ENCODE measurements at places on chromosomes 3 and 15.

- DNase-seq = no peak
These were observed 128.1 kb upstream of the ARL6 start for GRCh38 chr3:97636465-97636864.

- no peak for DNase-seq
These were observed 38.2 kb downstream of the FILIP1L start for GRCh38 chr3:100075851-100076730.

DNA sequence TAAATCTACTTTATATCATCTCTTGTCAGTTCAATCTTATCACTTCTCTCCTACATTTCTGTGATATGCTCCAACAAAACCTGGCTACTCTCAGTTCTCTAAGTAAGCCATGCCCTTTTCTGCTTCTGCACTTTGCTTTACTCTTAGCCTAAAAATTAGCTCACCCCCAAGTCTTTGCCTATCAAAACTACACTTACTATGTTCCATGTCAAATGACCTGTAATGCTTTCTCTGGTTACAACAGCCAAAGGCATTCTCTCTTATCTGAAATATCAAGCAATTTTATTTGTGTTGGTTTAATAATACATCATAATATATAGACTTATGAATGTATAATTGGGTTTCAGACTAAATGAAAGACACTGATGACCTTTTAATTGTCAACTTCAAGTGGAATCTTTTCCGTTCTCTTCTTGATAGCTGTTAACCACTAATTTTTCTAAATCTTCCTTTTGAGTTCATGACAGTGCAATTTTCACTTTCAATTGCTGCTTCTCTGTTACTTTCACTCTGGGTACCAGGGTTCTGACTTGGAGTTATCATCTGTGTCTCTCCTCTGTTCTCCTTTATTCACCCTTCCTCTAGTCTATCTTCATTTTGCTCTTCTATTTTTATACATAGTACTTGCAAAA lies 619.0 kb upstream of the GOLIM4 start:
- DNase-seq = no peak

- no peak for DNase-seq
These were observed 12.1 kb upstream of the DCLK3 start for GRCh38 chr3:36776436-36776835.

DNA sequence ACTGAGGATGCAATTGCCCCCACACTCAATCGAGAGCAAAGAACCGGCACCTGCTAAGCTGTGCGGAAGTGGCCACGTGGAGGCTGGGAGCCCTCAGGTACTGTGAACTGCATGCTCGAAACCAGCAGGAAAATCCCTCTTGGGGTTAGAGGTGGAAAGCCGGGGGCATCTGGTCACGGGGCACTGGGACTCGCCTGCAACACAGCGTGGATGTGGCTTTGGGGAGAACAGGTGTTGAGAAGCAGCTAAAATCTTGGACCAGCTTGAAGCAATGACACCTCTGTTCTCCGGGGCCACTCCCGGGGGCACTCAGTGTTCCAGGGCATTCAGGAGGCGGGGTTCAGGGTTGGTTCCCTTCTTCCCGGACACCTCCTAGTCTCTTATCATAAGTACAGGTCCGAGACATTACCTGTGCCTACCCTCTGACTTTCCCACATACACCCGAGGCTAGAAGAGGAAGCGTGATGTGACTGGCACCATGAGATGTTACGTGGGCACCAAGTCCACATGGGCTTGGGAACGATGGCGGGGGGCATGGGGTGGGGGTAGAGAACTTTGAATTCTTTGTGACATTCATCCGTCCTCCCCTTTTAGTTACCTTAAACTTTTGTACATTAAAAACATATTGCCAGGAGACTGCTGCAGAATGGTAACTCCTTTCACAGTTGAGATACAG lies 172.0 kb downstream of the ADAMTS17 start:
- no peak for DNase-seq

DNA sequence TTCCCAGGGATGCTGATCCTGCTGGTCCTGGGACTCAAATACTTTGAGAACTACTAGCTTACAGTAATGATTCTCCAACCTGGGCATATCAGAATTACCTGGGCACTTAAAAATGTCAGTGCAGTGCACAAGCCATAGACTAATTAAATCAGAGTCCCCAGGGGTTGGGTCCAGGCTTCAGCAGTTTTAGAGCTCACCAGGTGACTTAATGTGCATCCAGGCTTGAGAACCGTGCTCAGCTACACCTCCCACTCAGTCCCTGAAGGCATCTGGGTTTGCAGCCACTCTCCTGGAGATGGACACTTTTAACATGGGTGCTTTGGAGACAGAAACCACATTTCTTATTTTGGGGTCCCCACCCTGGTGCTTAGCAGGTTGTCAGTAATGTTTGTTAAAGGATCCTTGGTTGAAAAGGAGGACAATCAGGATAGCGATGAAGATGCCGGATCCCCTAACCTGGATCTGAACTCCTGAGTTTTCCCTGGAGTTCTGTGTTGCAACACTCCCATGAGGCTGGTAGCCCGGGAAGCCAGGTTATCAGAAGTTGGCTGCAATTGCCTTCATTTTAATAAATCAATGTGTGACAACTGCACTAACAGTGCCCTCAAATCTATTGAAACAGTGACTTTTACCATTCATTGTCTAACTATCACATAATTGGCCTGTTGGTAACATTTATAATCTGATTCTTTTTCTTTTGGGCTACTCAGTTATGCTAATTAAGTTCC lies 48.1 kb downstream of the BFSP2 start:
- no peak for DNase-seq

DNA sequence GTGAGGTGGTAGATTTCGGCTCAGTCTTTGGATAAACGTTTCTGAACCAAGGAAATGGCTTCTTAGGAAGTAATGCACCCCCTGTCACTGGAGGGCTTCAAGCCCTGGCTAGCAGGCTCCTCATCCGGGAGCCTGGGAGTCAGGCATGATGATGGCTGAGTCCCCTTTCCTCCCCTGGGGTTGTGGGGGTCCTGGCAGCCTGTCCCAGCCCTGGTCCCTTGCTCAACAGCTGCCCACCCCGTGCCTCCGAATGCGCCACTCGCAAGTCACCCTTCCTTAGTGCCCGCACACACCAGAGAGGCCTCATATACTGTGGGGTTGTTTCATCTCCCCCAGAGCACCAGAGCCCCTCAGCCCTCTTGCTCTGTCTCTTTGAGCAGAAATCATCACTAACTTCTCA lies 48.2 kb downstream of the BDH1 start:
- no peak for DNase-seq

DNA sequence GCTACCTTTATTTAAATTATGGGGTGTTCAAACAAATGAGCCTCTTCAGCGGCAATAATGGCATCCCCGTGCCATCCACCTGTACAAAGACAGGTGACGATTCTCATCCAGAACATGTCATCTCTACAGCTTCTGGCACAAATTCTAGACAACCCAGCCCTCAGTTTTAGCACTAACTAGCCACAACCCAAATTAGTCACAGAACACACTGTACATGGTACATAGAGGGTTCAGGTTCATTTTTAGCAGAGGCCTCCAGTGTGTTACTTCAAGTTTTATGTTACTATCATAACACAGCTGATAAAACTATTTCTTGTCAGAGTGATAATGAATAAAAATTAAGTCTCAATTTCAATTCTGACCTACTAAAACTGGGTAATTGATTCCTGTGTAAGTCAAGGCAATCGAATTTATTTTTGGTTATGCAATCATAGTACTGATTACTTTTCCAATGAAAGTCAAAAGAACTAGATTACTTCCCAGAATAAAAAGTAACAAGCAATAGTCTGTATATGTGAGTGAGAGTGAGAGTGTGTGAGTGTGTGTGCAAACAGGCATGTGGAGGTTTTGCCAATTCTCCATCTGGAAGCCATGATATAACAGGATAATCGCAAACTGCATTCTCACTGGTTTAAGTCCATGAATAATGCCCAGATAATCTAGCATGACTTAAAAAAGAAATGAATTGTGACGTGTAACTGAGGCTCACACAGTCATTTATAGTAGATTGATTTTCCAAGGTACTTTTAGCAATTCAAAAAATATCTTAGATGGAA lies 37.4 kb downstream of the SHQ1 start:
- no peak for DNase-seq

DNA sequence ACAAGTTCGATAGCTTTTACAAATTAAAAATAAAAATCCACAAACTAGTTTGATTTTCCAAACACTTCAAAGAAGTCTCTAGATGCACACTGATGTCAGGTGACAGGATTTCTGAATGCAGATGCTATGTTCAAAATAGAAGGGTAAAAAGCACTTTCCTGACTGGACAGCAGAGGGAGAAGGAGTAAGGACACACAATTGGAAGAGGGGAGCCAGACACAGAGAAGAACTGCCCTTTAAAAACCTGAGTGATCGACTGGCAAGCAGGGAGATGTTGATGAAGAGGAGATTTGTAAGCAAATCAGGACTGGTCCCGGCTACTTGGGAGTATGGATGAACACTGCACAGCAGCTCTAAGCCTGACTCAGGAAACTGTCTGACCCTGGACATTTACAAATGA lies 612.8 kb downstream of the MAGI1 start:
- no peak for DNase-seq

DNA sequence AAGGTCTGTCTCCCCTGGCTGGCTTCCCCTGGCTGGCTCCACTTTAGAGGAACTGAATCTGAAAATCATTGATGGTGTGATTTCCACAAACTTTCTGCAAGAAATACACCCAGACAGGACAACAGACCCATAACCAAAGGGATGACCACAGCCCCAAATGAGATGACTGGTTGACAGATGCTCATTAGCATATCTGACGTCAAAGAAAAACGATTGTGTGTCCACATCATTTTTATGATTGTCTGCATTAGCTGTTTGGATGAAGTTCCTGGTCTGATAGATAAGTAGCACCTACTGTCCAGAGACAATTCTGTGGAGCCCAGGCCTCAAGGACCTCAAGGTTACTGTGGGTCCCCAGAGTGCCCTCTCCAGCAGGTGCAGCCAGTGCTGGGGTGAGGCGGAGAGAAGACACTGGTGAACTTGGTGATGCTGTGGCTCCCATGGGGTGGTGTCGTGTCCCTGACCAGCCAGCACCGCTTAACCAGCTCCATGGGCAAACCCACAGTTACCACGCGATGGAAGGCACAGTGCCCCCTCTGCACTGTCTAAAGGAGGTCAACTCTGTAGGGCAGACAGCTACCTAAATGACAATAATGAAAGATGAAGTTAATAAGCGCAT lies 127.4 kb downstream of the NSMCE3 start:
- DNase-seq = no peak

DNA sequence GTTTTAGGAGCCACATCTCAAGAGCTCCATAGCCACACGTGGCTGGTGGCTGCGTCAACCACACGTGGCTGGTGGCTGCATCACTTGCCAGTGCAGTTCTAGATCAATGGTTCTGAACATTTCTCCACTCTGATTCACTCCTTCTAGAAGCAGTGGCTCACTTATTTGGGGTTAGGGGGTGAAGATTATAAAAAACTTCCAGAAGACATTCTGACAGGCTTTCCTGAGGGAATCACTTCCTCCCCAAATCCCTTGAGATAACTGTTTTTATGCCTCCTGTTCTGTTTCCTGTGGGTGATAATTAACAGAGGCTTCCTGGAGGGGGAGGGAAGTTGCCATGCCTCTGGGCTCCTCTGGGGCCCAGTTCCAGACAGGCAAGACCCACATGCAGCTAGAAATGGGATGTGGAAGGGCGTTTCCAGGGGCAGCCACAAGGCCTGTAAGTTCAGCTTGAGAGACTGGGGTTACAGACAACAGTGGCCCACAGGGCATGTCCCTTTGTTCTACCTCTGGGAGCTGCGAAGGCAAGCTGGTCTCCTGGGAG lies 23.6 kb downstream of the HEG1 start:
- DNase-seq = no peak

DNA sequence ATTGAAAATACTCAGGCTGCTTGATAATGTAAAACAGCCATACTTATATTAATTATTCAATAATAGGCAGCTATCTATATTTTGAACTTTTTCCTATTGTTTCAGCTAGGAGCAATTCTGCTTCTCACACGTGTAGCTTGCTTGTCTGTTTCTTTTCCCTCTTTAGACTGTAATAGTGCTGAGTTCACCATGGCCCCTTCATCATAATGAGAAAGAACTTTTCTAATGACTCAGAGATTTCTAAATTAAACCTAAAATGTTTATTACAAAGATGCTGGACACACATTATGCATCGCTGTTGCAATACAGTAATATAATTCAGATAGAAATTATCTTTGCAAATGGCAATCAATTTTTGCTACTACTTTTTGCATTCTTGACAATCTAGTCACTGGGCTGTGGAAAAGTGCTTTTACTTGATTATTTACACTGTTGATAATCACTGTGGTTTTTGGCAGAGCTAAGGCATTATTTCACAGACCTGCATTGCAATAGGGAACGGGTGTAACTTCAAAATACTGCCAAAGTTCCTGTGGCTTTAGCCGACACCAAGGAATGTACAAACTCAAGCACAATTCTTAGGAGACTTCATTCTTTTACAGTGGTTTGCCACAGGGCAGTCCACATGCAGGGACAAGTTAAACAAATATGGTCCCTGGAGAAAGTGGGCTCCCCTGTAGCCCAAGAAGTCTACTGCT lies 281.0 kb upstream of the TBL1XR1 start:
- no peak for DNase-seq

DNA sequence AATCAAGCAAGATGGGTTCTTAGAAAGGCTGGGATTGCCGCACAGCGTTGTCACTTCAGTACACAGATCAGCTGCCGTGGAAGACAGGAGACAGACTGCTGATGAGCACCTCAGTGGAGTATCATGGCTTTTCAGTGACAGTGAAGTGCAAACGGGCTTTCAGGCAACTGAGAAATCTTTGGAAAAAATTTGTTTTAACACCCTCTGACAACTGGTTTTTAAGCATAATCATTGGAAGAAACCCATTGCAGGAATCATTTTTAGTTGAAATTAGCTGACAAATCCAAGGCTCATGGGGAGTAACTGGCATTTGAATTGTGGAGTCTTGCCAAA lies 418.8 kb downstream of the OTOL1 start:
- DNase-seq = no peak

- no peak for DNase-seq
These were observed 31.2 kb downstream of the RFTN1 start for GRCh38 chr3:16482194-16482769.

DNA sequence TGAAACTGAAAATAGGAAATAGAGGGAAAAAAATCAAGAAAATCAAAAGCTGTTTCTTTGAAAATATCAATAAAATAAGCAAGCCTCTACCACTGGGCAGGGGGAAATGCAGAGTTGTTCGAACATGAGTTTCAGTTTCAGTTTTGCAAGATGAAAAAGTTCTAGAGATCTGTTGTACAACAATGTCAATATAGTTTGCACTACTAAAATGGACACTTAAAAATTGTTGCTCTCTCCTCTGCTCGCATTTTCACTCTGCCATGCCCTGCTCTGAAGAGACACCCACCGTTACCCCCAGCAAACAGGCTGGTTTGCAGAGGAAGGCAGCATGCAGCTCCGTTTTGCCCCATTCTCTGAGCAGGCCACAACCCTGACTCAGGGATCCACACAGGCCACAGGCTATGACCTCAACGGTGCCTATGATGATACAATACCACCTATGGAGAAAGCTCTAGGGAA lies 64.5 kb downstream of the ZNF148 start:
- DNase-seq = no peak

GRCh38 chr3:14489641-14490040 lies 50.5 kb downstream of the GRIP2 start:
- no peak for DNase-seq

- DNase-seq = peak; percentile 23
These were observed 619 bp upstream of the CMTM8 start for GRCh38 chr3:32237670-32238452.

- DNase-seq = no peak
These were observed 15.3 kb downstream of the TNK2 start for GRCh38 chr3:195893044-195893395.

- DNase-seq = no peak
These were observed 5.6 kb downstream of the SIAH2 start for GRCh38 chr3:150757364-150757763.

- DNase-seq = no peak
These were observed 22.1 kb upstream of the MGLL start for GRCh38 chr3:127844326-127844942.

GRCh38 chr3:87298111-87298718 lies 21.8 kb upstream of the POU1F1 start:
- DNase-seq = peak; percentile 6

Data from hindlimb muscle (tissue), 1 donor.